Spleen (tissue), 13 donors: ENCODE measurements at places on chromosomes 13 and 19. TPM values are rescaled to one million over a fixed set of nuclear protein-coding genes. Genes with fewer than 3 reads are reported as not detected.

GRCh38 chr19:8494158-8494557 lies 8.3 kb downstream of the PRAM1 start:
- peak; percentile 83 for DNase-seq
- no peaks in the 10 kb centered on the region for H3K27me3 ChIP-seq
- peaks cover 80% of the 10 kb centered on the region for H3K4me1 ChIP-seq

DNA sequence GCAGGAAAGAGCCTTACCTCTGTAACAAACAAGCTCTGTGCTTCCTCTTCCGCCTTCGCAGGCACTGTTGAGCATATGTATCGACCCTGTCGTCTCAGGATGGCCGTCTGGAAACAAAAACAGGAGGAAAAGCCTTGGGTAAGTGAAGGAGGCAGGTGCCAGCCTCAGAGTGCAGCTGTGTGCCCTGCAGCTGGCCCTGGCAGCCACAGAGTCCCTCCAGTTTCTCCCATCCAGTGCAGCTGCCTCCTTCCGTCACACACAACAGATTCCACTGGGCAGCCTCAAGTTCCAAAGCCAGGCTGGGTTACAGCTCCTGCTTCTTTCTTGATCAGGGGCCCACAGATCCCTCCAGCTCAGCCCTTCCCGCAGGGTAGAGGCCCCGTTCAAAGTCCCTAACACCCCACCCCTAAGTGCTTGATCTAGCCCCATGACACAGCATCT lies 47.7 kb downstream of the DOCK9 start:
- DNase-seq: no peak
- H3K27me3 ChIP-seq: no peaks in the 10 kb centered on the region
- no peak overlapping the region for H3K27ac ChIP-seq

GRCh38 chr19:10270180-10270615 lies 722 bp upstream of the ICAM1 start:
- peak overlapping the region; percentile 94 for H3K27ac ChIP-seq
- no peaks in the 10 kb centered on the region for H3K27me3 ChIP-seq
- peak; percentile 98 for DNase-seq
- H3K4me3 ChIP-seq: peak overlapping the region; percentile 64
- peaks cover 7% of the 10 kb centered on the region for H3K4me1 ChIP-seq
- H3K36me3 ChIP-seq: no peaks in the 10 kb centered on the region

DNA sequence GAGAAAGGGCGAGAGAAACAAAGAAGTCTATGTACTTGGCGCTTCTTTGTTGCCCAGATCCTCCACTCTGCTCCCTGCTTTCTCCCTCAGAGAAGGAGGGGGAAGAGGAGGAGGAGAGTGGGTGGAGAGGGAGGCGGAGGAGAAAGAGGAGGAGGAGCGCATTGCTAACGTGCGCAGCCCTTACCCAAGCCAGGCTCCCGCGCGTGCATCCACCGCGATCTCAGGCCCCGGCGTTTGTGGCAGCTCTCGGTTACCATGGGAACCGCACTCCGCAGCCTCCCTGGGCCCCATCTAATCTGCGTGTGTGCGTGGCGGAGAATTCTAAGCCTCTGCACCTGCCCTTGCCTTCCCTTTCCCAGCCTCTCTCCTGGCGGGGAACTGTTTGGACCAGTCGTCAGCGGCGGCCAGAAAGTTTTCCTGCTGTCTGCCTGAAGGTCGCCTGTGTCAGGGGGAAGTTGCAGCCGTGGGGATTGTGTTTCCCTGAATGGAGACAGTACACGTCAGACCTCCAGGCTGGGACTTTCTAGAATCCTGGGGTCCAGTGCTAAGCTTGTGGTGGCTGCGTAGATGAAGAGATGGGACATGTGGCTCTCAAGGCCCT lies at the start of gene ERICH6B:
Gene ERICH6B, minus strand, starts transcription at position 239 of the 601 bp plus-strand sequence. CDS start 18,734 bp downstream, outside the sequence.
- H3K4me1 ChIP-seq: peaks cover 8% of the 10 kb centered on the region
- H3K4me3 ChIP-seq: peak within 1 kb of the TSS; percentile 19
- DNase-seq: no peak
- no peak within 1 kb of the TSS for H3K27ac ChIP-seq

GRCh38 chr19:23554548-23554947 lies 132.5 kb downstream of the ZNF675 start:
- no peak overlapping the region for H3K27ac ChIP-seq
- H3K36me3 ChIP-seq: no peaks in the 10 kb centered on the region
- no peak overlapping the region for H3K4me3 ChIP-seq
- H3K27me3 ChIP-seq: no peaks in the 10 kb centered on the region
- DNase-seq: no peak

- peaks cover 35% of the 10 kb centered on the region for H3K4me1 ChIP-seq
- no peaks in the 10 kb centered on the region for H3K36me3 ChIP-seq
- H3K27me3 ChIP-seq: peaks cover 100% of the 10 kb centered on the region
- no peak for DNase-seq
- H3K4me3 ChIP-seq: peak overlapping the region; percentile 30
- no peak overlapping the region for H3K27ac ChIP-seq
These were observed 8.8 kb downstream of the ZIC2 start for GRCh38 chr13:99990126-99990977.

GRCh38 chr19:38337360-38337653 lies 1.7 kb downstream of the CATSPERG start:
- no peaks in the 10 kb centered on the region for H3K27me3 ChIP-seq
- peak overlapping the region; percentile 93 for H3K27ac ChIP-seq
- H3K4me3 ChIP-seq: peak overlapping the region; percentile 57
- peaks cover 7% of the 10 kb centered on the region for H3K4me1 ChIP-seq
- no peak for DNase-seq
- H3K36me3 ChIP-seq: no peaks in the 10 kb centered on the region

GRCh38 chr13:100131863-100132574 lies 43.1 kb downstream of the PCCA start:
- H3K27ac ChIP-seq: no peak overlapping the region
- H3K27me3 ChIP-seq: no peaks in the 10 kb centered on the region
- DNase-seq: no peak
- H3K4me1 ChIP-seq: peaks cover 15% of the 10 kb centered on the region

DNA sequence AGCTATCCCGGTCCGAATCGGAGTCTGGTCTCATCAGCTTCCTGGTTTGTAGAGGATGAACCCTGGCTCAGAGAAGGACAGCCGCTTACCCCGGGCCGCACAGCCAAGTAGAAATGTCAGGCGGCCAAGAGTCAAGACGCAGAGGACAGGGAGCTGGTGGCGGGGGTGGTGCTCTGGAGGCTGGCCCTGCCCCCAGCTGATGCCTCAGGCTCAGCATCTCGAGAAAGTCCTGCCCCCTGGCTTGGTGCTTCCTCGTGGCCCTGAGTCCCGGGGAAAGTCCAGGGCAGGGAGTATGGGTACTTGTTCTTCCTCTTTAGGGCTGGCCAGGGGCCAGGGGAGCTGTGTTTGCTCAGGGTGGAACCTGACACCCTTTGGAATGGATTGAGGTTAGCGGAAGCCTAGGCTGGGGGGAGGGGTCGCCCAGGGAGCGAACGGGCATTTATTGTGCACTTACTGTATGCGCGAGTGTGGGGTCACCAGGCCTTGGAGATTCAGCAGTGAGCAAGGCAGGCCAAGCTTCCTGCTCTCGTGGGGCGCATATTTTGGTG lies 2.2 kb downstream of the TJP3 start:
- no peaks in the 10 kb centered on the region for H3K27me3 ChIP-seq
- no peaks in the 10 kb centered on the region for H3K36me3 ChIP-seq
- no peak overlapping the region for H3K27ac ChIP-seq
- no peaks in the 10 kb centered on the region for H3K4me1 ChIP-seq

DNA sequence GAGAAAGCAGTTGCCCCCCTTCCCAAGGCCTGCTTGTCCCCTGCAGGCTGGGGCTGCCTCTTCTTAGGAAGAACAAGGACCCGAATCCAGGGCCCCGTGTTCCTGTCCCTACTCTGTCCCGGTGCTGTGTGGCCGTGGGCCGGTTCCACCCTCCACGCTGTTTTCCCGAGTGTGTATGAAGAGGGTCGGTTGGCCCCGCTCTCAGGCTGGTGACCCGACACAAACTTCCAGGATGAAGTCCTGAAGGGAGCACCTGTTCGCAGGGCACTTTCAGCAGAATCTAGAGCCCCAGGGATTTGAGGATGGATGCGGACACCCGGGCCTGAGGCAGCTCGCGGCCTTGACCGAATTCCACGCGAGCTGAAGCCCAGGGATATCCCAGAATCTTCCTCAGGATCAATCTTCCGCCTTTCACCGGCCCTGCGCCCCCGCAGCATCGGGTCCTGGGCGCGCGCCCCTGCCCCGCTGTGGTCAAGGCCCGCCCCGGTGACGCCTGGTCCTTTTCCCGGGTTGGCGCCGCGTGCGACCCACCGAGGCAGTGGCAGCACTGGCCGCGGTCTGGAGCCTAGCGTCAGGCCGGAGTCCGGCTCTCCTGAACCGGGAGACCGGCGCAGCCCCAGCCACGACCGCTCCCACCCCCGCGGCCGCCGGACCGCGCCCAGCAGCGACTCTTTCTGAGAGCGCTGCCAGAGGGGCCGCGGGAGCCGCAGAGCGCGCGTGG lies 528 bp upstream of the CHST8 start:
- no peak overlapping the region for H3K27ac ChIP-seq
- no peaks in the 10 kb centered on the region for H3K36me3 ChIP-seq
- H3K27me3 ChIP-seq: peaks cover 27% of the 10 kb centered on the region
- H3K4me1 ChIP-seq: no peaks in the 10 kb centered on the region

DNA sequence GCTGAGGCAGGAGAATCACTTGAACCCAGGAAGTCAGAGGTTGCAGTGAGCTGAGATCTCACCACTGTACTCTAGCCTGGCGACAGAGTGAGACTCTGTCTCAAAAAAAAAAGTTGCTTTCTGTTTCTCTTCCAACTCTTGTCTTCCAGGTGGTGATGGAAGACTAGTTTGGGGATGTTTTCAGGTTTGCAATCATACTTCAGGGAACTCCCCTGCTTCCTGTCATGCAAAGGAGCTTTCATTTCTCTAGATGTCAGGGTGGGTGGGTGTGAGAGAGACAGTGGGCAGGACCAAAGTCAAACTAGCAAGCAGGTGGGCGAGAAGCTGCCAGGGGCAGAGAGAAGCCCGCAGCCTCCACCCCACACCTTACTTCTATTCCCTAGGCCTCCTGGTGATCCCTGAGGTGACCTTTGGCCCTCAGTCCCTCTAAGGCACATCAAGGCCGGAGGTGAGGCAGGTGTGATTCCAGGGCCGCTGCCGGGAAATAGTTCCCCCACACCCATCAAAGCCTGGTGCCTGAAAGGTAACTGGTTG lies 25.7 kb downstream of the CCNE1 start:
- no peak overlapping the region for H3K27ac ChIP-seq
- H3K36me3 ChIP-seq: no peaks in the 10 kb centered on the region
- H3K27me3 ChIP-seq: no peaks in the 10 kb centered on the region
- H3K4me1 ChIP-seq: no peaks in the 10 kb centered on the region
- DNase-seq: no peak

DNA sequence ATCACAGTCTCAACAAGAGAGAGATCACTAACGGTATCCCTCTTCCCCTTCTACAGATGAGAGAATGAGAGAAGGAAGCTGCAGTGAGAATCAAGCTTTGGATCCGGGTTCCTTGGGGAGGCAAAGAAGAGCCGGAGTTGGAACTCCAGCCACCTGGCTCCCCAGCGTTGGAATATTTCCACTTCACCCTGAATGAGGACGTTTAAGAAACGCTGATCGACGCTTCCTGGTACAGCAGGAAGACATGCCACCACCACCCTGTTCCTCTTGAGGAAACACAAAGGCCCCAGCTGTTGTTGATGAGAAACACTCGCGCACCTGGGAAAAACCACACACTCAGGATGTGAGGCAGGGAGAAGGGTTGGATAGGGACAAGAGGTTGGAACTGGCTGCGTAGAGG lies 11.3 kb upstream of the CACNG8 start:
- no peaks in the 10 kb centered on the region for H3K4me1 ChIP-seq
- no peaks in the 10 kb centered on the region for H3K27me3 ChIP-seq
- H3K27ac ChIP-seq: no peak overlapping the region
- H3K36me3 ChIP-seq: no peaks in the 10 kb centered on the region

DNA sequence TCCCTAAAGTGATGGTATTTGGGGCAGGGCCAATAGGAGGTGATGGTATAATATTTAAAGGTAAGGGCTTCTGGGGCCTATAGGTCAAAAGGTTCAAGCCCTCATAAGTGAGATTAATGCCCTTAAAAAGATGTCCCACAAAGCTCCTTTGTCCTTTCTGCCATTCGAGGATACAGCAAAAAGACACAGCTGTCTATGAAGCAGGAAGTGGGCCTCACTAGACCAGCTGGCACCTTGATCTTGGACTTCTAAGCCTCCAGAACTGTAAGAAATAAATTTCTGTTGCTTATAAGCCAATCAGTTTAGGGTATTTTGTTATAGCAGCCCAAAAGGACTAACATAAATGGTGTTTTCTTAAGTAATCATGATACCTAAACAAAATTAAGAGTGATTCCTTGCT lies 27.2 kb upstream of the POU4F1 start:
- no peak for DNase-seq
- H3K36me3 ChIP-seq: peaks cover 29% of the 10 kb centered on the region
- no peaks in the 10 kb centered on the region for H3K4me1 ChIP-seq
- H3K4me3 ChIP-seq: no peak overlapping the region
- H3K27me3 ChIP-seq: no peaks in the 10 kb centered on the region

DNA sequence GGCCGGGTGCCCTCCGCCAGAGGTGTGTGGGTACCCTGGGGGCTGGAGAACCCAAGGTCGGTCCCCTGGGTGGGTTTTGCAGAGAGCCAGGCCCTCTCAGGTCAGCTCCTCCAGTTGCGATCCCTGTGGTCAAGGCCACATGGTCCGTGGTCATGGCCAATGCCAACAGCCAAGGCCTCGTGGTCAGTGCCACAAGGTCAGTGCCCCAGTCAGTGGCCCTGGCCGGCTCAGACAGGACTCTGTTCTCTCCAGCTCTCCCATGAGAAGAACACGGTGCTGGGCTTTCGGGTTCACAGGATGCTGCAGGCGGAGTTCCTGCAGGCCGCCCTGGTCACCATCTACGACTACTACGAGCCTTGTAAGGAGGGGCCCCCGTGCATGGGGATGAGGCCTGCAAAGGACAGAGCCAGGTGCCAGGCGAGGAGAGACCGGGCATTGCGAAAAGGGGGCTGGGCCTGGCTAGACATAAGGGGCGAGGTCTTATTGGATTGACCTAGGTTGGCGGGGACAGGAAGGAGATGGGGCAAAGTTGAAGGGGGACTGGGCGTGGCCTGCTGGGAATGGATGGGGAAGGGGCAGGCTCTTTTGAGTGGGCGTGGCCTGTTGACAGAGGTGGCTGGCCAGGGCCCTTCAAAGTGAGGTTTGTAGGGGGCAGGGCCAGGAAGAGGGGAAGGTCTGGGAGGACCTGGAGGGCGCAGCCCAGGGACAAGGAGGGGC lies 15.2 kb upstream of the SHFL start:
- no peaks in the 10 kb centered on the region for H3K36me3 ChIP-seq
- DNase-seq: no peak
- no peaks in the 10 kb centered on the region for H3K27me3 ChIP-seq
- no peak overlapping the region for H3K27ac ChIP-seq
- H3K4me3 ChIP-seq: no peak overlapping the region

- DNase-seq: no peak
- peaks cover 6% of the 10 kb centered on the region for H3K4me1 ChIP-seq
- H3K27me3 ChIP-seq: no peaks in the 10 kb centered on the region
- no peak overlapping the region for H3K27ac ChIP-seq
- peaks cover 11% of the 10 kb centered on the region for H3K36me3 ChIP-seq
- H3K4me3 ChIP-seq: no peak overlapping the region
These were observed 16.2 kb downstream of the TMTC4 start for GRCh38 chr13:100658363-100658762.

- no peaks in the 10 kb centered on the region for H3K27me3 ChIP-seq
- peaks cover 31% of the 10 kb centered on the region for H3K4me1 ChIP-seq
- DNase-seq: no peak
- peak overlapping the region; percentile 90 for H3K4me3 ChIP-seq
- peaks cover 15% of the 10 kb centered on the region for H3K36me3 ChIP-seq
These were observed 287 bp upstream of the ZSCAN22 start for GRCh38 chr19:58326501-58326913.

Gene NLRP13
- not detected for total RNA-seq

Gene MAP4K1
- total RNA-seq: 71.7 TPM

Gene IZUMO2
- not detected for total RNA-seq
